ENCODE measurements at places on chromosomes 5 and 9.

DNA sequence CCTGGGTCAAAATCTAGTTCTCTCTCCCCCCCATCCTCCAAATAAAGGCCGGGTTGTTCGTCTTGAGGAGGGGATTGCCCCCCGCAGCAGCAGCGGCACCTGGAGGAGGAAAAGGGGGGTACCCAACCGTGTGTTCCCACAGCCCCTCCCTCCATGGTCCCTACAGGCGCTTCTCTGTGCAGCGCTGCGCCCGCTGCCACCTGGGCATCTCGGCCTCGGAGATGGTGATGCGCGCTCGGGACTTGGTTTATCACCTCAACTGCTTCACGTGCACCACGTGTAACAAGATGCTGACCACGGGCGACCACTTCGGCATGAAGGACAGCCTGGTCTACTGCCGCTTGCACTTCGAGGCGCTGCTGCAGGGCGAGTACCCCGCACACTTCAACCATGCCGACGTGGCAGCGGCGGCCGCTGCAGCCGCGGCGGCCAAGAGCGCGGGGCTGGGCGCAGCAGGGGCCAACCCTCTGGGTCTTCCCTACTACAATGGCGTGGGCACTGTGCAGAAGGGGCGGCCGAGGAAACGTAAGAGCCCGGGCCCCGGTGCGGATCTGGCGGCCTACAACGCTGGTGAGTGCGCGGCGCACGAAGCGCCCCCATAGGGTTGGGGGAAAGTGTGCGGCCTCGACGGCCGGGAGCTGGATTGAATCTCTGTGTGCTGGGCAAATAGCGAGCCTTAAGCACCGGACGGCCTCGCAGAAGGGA, 3.5 kb downstream of the LHX2 start:
- DNase-seq, result no peak

GRCh38 chr5:59516161-59516560, 377.4 kb downstream of the PDE4D start:
- no peak for DNase-seq

DNA sequence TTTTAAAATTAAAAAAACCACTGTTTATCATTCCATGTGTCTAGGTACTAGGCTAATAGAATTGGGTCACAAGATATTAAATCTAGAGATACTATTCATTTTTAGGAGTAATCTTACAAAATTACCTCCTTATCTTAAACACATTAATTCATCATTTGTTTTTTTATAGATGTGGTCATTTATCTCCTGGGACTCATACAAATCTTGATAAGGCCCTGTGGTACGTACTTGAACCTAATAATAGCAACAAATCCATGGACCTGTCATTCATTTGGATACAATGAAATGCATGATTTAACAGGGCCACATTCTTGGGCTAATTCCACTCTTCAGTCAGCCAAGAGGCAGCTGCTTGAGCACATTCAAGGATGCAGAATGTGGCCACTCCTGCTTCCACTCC, 66.4 kb upstream of the MARCHF11 start:
- DNase-seq, result no peak

DNA sequence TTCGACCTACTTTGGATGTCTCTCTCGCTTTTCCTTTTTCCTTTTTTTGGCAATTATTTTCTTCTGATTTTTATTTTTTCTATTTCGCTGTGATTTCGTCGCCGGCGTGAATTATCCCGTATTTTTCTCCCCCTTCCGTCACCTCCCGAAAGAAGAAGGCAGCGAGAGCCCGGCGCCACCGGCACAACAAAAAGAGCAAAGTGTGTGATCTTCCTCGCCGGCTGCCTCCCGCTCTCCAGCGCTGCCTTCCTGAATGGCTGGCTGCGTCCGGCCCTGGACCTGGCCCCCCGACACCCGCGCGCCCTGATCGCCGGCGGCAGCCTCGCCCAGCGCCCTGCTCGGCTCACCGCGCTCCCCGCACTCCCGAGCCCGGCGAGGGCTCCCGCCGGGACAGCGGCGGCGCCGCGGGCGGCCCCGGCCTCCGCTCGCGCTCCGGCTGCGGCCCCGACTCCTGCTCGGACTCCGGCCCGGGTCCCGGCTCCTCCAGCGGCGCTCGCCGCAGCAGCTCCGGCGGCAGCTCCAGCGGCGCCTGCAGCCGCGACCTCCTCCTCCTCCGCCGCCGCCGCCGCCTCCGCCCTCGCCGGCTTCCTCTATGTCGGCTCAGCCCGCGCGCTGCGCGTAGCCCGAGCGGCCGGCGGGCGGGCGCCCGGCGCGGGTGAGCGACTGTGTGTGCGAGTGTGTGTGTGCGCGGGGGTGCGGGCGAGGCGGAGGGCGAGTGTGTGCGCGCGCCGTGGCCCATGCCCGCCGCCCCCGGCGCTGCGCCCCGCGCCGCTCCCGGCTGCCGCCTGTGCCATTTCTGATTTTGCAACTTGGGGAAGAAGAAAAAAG, 960 bp downstream of the NR2F1 start:
- no peak for DNase-seq

- DNase-seq, result no peak
Measured at GRCh38 chr5:39941416-39941815, 516.6 kb upstream of the DAB2 start.

GRCh38 chr5:54311176-54311677, 854 bp upstream of the ARL15 start:
- no peak for DNase-seq

DNA sequence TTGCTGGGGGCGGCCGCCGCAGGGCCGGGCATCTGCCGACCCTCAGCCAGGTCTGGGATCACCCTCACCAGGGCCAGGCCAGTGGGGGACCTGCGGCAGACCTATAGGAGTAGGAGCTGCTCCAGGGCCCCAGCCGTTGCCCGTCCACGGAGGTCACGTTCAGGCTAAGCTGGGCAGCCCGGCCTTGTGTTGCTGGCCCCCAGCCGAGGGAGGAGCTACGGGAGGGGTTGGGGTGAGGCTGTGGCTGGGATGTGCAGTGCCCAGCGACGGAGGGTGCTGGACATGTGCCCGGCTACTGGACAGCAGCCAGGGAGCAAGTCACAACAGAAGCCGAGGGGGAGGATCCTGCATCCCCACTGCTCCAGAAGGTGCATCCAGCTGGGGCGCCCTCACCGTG, 39.6 kb upstream of the SLC6A19 start:
- no peak for DNase-seq

DNA sequence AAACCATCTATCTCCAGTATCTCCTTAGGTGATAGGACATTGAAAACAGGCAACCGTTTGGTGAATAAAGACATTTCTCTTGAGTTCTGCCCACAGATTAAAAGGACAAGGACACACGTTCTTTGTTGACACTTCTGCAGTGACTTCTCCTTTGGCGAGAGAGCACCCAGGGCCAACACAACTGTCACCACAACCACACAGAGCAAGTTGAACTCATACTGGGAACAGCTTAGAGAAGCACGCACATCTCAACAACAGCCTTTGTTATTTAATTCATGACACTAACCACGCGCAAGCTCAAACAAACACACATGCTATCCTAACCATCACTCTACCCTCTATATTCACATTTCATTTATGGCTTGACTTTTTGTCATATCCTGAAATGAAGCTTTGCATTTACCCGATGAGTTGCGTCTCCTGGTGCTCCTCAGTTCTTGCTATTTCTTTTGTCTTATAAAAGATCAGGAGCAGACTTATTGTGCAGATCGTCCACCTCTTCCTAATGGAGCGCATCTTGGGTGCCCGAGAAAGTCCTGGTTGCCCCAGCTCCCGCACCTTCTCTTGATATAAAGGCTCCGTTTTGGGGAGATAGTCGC, 543 bp downstream of the ST8SIA4 start:
- DNase-seq, result no peak

- no peak for DNase-seq
Measured at GRCh38 chr9:99035313-99035712, 69.6 kb upstream of the TGFBR1 start.

- no peak for DNase-seq
Measured at GRCh38 chr5:32805971-32806638, 95.0 kb downstream of the NPR3 start.

DNA sequence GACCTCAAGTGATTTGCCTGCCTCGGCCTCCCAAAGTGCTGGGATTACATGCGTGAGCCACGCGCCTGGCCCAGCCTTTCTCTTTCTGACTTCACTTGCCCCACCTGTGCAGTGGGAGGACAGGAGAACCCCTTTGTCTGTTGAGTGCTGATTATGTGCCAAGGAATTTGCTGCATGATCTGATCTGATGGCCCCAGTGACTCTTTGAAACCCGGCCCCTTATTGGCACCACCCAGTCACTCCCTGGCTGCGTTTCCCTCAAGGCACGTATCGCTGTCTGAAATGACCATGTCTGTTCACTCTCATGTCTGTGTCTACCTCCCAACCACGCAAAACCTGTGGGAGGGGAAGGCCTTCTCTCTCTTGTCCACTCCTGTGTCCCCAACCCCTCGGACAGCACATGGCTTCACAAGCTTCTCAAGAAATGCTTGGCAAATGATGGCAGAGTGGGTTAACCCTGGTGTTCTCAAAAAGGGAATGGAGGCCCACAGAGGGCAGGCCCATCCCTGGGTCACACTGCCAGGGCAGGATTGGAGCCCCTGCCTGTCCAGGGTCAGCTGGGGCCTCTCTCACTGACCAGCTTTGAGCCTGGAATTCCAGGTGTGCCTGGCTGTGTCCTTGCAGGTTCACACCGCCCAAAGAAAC, 21.9 kb downstream of the NEK6 start:
- DNase-seq, result no peak

DNA sequence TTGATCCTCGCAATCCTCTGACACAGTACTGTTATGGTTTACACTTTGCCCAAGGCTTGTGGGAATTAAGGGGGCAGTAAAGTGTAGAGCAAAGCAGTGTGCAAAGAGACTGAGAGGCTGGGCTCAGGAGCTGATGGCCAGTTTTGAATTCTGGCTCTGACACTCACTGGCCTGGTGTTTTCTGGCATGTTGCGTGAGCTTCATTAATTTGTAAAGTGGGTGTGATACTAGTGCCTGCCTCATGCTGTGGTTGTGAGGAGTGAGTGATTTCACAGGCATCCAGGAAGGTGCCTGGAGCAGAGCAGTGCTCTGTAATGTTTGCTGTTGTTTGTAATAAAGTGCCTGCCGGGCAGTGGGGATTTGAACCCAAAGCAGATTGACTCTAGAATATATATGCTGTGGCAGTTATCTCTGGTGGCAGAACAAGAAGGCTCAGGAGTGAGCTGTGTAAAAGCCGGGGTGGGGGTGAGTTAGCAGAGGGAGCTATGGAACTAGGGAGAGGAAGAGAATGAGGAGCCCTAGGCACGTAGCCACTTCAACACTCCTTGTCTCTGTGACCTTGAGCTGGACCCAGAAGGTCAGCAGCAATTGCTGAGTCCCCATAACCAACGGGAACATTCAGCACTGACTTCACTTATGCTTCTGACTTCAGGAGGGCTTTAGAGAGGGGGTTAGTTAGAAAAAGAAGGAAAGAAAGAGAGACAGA, 108.5 kb downstream of the DOCK2 start:
- no peak for DNase-seq

- no peak for DNase-seq
Measured at GRCh38 chr9:87195306-87195705, 248.0 kb upstream of the GAS1 start.

GRCh38 chr5:127563136-127563535, 45.7 kb downstream of the PRRC1 start:
- no peak for DNase-seq

- no peak for DNase-seq
Measured at GRCh38 chr9:28260330-28260729, 687.0 kb upstream of the C9orf72 start.

GRCh38 chr5:141914199-141914743, 9.4 kb upstream of the DELE1 start:
- DNase-seq, result no peak

DNA sequence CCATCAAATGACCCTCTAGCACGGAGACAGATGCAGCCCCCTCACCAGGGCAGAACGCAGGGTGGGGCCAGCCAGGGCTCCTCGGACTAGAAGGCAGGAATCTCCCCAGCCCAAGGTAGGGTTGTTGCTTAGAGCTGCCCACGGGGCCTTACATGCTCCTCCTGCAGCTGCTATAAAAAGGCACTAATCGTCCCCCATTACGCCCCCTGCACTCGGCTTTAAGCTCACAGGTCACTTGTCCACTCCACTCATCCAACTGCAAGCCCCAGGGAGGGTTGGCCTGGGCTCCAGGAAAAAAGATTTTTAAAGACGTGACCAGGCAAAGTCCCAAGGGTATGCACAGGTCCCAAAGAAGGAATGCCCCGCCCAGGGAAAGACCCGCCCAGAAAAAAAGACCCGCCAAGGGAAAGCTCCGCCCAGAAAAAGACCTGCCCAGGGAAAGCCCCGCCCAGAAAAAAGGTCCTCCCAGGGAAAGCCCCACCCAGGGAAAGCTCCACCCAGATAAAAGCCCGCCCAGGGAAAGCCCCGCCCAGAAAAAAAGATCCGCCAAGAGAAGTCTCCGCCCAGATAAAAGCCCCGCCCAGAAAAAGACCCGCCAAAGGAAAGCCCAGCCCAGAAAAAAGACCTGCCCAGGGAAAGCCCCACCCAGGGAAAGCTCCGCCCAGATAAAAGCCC, 11.1 kb downstream of the GRIN1 start:
- DNase-seq, result no peak

GRCh38 chr9:127968700-127969383, 11.9 kb downstream of the EEIG1 start:
- no peak for DNase-seq

DNA sequence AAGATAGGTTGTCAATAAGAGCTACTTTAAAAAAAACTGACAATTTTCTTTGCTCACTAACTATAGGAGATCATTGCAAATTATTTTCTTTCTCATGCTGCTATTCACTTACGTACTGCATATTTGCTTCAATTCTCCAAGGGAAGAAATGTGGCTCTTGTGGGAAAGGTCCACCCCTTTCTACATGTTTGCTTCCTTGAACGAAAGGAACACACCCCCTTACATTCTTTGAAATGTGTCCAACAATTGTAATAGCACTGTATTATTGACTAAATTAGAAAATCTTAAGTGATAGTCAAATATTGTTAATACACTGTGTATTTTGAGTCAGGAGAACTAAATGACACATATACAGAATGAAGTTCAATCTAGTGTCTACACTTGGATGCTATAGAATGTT, 5.2 kb downstream of the MEF2C start:
- DNase-seq, result no peak

GRCh38 chr9:83154087-83154736, 91.3 kb upstream of the RASEF start:
- no peak for DNase-seq

- no peak for DNase-seq
Measured at GRCh38 chr5:6859951-6860638, 146.9 kb downstream of the TENT4A start.

DNA sequence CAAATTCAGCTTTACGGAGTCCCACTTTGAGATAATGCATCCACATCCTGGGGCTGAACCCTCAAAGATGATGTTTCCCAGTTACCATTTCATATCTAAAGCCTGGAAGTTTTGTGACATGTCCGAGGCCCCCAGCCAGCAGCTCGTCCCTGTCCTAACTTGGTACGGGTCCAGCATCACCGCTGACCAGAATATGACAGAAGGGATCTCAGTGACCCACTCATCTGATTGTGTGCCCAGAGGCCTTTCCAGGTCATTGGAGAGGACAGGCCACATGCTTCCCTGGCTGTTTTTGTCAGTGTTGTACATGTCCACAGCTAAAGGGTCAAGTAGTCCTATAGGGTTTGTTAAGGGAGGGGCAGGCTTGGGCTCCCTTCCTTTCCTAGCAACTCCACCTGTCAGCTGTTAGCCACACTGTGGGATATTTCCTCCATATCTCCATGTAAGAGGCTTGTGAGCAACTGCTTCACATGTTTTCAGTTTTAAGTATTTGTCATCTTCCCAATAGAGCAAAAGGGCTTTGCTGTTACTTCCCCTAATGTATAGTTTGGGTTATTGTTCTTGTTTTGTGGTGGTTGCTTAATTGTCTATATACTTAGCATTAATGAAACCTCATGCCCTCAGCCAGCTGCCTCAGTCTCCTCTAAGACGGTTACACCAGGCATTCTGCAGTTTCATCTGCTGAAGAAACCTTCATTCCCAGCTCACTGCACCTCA, 33.4 kb downstream of the SECISBP2 start:
- no peak for DNase-seq
